ENCODE measurements at places on chromosomes 16 and 17.

DNA sequence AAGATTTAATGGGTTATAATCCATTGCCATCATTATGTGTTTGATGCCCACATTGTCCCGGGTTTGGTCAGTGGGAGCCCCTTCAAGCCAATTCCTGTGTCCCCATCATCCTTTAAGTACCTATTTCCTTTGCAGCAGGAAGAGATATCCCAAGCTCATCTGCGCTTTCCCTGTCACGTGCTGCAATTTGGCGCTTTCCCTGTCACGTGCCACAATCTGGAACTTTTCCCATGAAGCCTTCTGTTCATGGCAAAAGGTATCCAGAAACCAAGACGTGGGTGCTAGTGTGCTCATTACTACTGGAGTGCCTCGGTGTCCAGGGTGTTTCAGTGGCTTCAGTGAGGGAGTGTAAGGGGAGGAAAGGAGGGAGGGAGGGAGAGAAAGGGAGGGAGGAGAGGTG, 168.5 kb downstream of the NPIPB11 start:
- no peak for DNase-seq

- DNase-seq = no peak
Measured at GRCh38 chr16:35628976-35629375, 2169.6 kb downstream of the TP53TG3F start.

DNA sequence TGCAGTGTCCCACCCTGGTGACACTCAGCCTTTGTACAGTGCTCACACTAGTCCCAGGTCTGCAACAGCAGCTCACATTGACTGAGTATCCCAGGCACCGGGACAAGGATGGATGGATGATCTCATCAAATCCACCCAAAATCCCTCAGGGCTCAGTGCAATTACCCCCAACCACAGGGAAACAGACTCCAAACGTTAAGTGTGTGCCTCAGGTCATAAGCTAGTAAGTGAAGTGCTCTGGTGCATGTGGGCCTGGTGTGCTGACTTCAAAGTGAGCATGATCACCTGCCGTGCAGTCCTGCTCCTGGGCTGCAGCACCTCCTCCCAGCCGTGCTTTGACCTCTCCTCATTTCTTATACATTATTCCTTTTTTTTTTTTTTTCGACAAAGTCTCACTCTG, 31.2 kb upstream of the CD300E start:
- DNase-seq = no peak

DNA sequence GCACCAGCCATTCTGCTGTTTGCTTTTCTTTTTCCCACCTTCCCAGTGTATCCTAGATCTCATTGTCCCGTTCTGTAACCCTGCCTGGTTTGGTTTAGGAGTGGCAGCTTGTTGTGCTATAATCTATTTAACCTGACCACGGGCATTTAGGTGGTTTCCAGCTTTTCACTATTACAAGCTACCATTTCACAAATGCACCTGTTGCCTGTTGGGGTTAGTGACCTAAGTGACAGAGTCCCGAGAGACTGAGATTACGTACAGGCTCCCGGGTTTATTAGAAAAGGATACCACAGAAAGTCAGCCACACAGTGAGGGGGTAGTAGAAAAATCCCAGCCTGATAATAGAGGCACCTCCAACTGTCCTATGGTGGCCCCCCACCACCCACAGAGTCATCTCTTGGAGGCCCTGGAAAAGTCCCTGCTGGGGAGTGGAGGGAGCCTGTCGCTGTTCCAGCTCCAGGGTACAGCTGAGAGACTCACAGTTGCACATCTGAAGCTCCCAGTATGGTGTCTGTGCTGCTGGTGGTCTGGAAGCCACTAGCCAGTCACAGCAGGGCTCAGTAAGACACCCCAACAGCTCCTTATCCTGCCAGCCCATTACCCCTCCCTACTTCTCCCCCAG, 21.2 kb downstream of the CLEC16A start:
- DNase-seq = no peak

- peak; percentile 14 for DNase-seq
Measured at GRCh38 chr17:18038149-18038850, 668 bp downstream of the ATPAF2 start.

GRCh38 chr17:82397449-82398335, 20.5 kb upstream of the HEXD start:
- no peak for DNase-seq

Measured in CD4-positive, alpha-beta T cell treated with Interleukin-17A for 4 hours (primary cell).